ENCODE measurements at places on chromosomes 1 and 21.

GRCh38 chr1:95046359-95046758 lies 26.4 kb downstream of the ALG14 start:
- DNase-seq, result no peak

GRCh38 chr1:209556162-209556690 lies 27.3 kb upstream of the CAMK1G start:
- no peak for DNase-seq

GRCh38 chr1:235067396-235068157 lies 61.1 kb downstream of the TOMM20 start:
- no peak for DNase-seq

GRCh38 chr1:230463760-230464159 lies 37.6 kb upstream of the PGBD5 start:
- no peak for DNase-seq

DNA sequence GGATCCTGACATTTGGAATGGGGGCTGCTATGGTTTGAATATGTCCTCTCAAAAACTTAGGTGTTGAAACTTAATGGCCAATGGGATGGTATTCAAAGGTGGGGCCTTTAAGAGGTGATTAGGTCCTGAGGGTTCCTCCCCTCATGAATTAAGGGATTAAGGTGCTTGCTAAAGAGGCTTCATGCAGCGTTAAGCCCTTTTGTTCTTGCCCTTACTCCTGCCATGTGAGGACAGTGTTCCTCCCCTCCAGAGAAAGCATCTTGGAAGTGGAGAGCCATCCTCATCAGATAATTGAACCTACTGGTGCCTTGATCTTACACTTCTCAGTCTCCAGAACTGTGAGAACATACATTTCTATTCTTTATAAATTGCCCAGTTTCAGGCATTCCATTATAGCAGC lies 146.6 kb downstream of the KCNJ6 start:
- DNase-seq, result no peak

- no peak for DNase-seq
Observed at GRCh38 chr1:30598571-30599114, 124.7 kb downstream of the MATN1 start.

DNA sequence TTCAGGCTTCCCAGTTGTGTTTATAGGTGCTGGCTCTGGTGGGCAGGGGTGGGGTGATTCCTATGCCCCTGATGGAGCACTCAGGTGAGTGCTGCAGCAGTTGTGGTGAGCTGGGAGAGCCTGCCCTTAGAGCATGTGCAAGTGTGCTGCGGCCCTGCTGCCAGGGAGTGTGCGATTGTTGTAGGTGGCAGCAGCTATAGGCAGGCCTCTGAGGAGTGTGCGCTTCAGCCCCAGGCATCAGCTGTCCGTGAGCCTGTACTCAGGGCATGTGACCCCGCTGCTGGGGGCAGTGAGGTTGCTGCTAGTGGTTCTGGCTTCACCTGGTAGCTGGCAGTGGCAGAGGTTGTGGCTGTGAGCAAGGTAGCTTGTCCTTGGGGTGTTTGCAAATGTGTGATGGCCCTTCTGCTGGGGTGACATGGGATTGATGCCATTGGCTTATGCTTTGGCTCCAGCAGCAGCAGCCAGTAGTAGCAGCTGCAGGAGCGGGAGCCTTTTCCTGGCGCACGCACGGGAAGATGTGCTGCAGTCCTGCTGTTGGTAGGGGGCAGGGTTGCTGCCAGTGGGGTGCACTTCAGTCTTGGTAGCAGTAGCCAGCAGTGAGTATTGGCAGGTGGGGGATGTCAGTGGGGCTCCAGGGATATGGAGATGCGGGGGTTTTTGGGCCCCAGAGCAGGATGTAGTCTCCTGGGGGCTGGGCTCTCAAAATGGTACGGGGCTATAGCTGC lies 37.7 kb downstream of the SYCP1 start:
- DNase-seq, result peak; percentile 74

DNA sequence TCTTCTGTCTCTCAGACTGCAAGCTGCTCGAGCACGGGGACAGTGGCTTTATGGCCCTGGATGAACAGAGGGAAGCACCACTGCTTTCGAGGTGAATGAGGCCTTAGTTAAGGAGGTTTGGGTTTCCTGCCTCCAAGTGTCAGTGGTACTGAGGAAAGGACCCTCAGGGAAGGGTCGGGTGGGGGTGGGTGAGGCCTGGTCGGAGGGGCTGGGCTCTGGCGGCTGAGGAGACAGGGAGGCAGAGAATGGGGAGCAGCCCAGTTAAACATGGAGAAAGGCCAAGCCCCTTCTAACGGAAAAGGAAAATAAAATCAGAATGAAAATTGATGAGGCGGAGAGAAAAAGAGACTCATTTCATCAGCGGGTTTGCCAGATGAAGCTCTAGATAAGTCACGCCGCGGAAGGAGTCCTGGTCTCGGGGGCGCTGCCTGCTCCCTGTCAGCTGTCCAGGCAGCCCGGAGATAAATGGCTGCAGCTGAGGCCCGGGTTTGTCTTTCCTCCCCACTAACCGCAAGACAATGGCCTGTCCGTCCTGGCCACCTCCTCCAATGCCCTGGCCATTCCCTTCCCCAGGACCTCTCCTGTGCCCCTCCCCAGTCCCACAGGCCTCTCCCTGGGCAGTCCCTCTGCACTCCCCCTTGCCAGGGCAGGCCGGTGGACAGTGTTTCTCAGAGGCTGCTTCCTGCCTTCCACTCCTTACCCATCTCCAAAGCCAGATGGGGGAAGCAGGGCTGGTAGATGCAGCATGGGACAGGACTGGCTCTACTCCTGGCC lies 55.2 kb downstream of the LRRN2 start:
- DNase-seq, result no peak

DNA sequence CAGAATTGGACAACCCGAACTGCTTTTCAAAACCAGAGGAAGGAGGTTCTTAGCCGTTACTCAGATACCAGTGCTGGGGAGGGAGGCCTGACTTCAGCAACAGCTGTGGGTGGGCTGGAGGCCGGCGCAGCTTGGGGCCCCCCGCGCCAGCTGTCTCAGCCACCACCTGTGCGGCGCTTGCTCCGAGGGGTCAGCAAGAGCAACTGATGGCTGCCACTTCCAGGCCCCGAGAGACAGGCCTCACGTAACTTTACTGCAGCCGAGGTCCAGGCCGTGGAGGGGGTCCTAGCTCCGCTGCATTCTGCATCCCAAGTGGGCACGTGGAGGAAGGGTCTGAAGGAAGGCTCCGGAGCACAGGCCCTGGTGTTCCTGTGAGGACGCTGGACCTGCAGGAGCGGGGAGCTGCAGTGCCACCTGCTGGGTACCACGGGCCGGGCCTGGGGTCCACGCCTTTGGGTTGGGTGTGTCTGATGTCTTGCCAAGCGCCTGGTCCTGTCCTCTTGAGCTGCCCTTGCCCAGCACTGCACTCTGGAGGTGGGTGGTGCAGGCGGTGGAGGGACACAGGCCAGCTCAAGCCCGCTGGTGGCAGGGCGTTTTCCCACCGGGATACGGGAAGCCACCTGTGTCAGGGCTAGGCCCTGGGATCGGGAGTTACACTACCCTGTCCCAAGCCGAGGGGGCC lies 9.8 kb downstream of the THAP3 start:
- DNase-seq, result no peak

DNA sequence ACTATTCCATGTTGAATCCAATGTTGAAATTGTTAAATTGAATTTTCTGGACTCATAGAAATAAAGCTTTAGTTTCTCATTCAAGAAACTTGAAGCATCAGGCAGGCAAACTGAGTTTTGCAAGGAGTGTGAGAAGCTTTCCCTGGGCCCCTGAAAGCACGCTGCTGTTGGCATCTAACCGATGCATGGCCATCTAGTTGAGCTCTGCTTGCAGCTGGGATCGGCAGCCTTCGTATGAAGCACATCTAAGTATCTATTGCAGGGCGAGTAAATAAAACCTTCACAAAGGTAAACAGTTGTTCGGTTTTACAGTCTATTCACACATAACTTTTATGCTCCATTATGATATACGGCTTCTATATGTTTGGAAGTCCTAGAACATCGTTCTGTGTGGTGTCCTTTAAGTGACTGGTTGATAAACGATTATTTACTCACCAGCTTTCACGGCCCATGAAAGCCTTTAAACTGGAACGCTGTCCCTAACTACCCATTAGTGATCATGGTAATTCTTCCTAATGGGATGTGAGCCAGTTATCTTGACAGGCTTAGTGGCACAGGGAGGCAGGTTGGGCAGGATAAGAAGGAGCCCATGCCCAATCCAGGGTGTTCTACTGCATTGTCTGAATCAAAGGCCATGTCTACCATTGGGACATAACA lies 71.7 kb downstream of the SEC16B start:
- no peak for DNase-seq

DNA sequence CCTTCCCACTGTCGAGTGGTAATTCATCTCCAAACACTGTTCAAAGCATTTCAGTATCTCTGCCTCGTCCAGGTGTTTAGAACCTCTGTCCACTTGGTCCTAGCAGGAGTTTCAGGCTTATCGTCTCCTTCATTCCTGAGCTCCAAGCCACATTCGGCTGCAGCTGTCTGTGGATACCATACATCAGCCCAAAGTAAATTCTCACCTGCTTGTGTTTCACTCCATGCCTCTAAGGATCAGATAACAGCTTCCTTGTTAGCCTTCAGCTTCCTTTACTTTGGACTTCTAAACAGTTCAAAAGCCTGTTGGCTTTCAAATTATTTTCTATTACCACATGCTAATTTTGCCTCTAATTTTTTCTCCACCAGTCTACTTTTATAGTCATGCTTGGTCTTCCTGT lies 219.0 kb upstream of the L1TD1 start:
- no peak for DNase-seq

GRCh38 chr21:45618846-45619485 lies 24.6 kb upstream of the PCBP3 start:
- peak; percentile 48 for DNase-seq

- DNase-seq, result no peak
Observed at GRCh38 chr21:32807717-32808380, 36.3 kb upstream of the PAXBP1 start.
